Mesothelial cell of epicardium (in vitro differentiated cells): ENCODE measurements at places on chromosomes 1 and 21.

- no peak for DNase-seq
Observed at GRCh38 chr1:156658945-156659574, 17.1 kb downstream of the BCAN start.

DNA sequence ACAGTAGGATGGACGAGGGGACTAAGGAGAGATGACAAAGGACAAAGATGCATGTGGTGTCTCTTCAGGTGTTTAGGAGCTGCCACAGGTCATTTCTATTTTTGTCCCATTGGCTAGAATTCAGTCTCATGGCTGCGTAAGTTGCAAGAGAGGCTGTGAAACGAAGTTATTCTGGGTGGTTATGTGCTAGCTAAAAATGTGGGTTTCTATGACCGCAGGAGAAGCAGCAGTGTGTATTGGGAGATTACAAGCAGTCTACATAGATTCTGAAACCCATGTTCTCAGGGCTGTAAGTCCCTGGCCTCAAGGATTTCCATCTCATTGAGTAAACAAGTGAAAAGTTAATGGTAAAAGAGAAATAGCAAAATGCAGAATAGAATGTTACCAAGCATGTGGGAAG is 110.7 kb downstream of the SPATA46 start:
- DNase-seq: no peak

GRCh38 chr1:231160895-231161666 is 777 bp upstream of the TRIM67 start:
- no peak for DNase-seq

DNA sequence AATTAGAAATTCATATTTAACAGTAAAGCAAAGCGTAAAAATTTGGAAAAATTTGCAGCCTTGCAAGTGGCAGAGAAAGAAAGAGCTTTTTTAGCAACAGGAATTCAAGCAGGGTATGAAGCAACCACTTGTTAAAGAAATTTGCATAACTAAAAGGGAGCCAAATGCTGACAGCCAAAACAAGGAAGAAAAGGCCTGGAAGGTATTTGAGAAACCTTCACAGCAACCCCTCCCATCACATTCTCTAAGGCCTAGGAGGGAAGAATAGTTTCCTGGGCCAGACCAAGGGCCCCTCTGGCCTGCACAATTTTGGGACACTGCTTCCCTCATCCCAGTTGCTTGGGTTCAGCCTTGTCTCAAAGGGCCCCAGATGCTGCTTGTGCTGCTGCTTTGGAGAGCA is 672.4 kb upstream of the TMPRSS15 start:
- DNase-seq: no peak

GRCh38 chr21:26445440-26445839 is 127.6 kb downstream of the CYYR1 start:
- DNase-seq: no peak

- DNase-seq: no peak
Observed at GRCh38 chr1:111920221-111921024, 69.0 kb downstream of the KCND3 start.

DNA sequence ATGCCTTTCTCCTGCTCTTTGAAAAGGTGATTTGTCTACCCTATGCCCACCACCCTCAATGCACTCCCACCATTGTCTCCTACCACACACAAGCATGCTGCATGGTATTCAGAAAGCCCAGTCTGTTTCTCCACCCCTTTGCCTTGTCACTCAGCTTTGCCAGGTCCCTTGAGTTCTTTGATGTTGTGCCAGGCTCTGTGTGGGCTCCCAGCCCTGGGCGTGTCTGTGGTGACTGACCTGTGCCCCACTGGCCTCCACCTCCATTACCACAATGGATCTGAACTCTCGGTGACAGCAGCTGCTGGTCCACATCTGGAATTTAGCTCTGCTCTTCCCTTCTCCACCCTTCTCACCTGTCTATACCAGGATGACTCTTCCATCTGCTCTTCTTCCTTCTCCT is 34.9 kb downstream of the ATP2B4 start:
- no peak for DNase-seq

- DNase-seq: peak; percentile 59
Observed at GRCh38 chr1:61453111-61453961, 271.6 kb downstream of the TM2D1 start.

GRCh38 chr1:57296726-57297250 is 127.1 kb downstream of the DAB1 start:
- DNase-seq: no peak

DNA sequence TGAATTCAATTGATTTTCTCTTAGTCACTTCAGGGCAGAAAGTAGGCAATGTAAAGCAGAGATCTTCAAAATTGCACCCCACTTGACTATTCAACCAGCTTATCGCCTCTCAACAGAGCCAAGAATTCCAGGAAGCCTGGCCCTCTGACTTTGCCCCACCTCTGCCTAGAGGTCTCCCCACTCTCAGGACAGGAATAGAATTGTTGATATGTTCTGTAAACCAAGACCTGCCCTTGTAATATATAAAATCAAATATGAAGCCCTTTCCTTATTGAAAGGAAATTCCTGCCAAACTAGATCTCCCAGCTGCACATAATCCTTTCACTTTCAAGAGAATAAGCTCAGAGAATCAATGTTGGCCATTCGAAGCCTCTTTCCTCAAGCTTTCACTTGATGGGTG is 116.1 kb upstream of the DPT start:
- DNase-seq: no peak
